ENCODE measurements at places on chromosomes 12 and 14. TPM values are rescaled to one million over a fixed set of nuclear protein-coding genes. Genes with fewer than 3 reads are reported as not detected.

GRCh38 chr12:14367040-14367661 is 1.7 kb downstream of the ATF7IP start:
- H3K27me3 ChIP-seq, result no peaks in the 10 kb centered on the region
- H3K4me1 ChIP-seq, result peaks cover 2% of the 10 kb centered on the region
- H3K36me3 ChIP-seq, result no peaks in the 10 kb centered on the region

GRCh38 chr14:25411781-25412757 is 362.1 kb upstream of the STXBP6 start:
- H3K4me3 ChIP-seq, result no peak overlapping the region
- no peak overlapping the region for H3K27ac ChIP-seq
- no peak for DNase-seq
- no peaks in the 10 kb centered on the region for H3K27me3 ChIP-seq
- H3K36me3 ChIP-seq, result no peaks in the 10 kb centered on the region

GRCh38 chr12:89906178-89906577 is 197.5 kb upstream of the ATP2B1 start:
- H3K27me3 ChIP-seq, result no peaks in the 10 kb centered on the region
- H3K36me3 ChIP-seq, result no peaks in the 10 kb centered on the region
- H3K4me1 ChIP-seq, result no peaks in the 10 kb centered on the region
- H3K27ac ChIP-seq, result no peak overlapping the region
- DNase-seq, result no peak
- no peak overlapping the region for H3K4me3 ChIP-seq

- no peaks in the 10 kb centered on the region for H3K36me3 ChIP-seq
- no peak overlapping the region for H3K4me3 ChIP-seq
- H3K27me3 ChIP-seq, result no peaks in the 10 kb centered on the region
- DNase-seq, result no peak
- H3K4me1 ChIP-seq, result peaks cover 10% of the 10 kb centered on the region
- H3K27ac ChIP-seq, result no peak overlapping the region
Measured at GRCh38 chr12:56626701-56627100, 3.4 kb downstream of the BAZ2A start.

DNA sequence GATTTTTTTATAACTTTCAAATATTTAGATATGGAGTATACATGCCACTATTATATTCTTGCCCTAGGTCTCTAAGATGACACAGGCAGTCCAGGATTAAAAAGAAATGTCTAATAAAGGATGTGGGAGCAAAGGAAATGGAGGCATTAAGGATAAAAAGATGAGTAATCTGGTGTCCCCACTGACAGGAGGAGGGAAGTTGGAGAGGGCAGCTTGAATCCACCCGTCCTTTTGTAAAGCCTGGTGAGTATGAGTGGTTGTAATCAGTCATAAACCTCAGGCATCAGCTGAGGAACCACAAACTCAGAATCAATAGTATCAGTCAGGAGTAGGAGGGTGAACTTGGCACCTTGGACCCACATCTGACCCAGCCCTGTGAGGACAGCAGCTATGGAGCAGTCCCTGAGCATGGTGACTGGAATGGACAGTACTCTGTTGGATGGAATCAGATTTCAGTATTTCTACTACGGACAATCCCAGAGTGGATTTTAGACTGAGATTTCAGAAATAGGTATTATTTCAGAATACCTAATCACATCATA is 100.5 kb downstream of the EXOC5 start:
- H3K36me3 ChIP-seq, result no peaks in the 10 kb centered on the region
- no peaks in the 10 kb centered on the region for H3K27me3 ChIP-seq
- H3K4me1 ChIP-seq, result no peaks in the 10 kb centered on the region
- no peak for DNase-seq
- no peak overlapping the region for H3K4me3 ChIP-seq

- no peak overlapping the region for H3K4me3 ChIP-seq
- DNase-seq, result no peak
Measured at GRCh38 chr12:1801303-1801975, 18.9 kb upstream of the LRTM2 start.

DNA sequence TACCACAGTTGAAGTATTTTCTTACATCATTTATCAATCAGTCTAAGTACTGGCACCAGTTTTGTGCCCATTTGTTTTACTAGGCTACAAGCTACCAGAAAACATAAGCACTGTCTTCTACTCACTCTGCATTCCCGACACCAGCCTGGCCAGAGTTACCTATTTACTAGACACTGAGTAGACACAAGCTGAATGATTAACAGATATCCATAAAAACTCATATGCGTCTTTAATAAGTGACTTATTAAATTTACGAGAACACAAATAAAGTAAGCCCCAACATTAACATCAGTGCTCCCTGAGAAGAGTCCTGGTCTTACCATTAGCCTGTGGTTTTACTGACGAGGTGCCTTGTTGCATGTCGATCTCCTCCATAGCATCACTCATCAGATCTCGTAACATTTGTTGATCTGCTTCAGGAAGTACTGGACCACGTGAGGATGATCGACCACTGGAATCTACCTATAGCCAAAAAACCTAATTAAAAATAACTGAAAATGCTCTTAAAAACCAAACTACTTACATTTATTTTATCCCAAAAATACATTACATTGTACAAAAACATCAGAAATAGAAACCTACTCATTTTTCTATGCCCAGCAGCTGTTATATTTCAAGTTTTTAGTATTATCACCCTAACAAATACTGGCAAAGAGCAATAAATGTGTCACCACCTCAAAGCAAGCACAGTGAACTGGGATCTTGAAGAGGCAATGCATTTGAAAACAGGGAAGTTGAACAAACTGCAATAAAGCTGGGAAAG is 53.3 kb downstream of the BDKRB1 start:
- no peaks in the 10 kb centered on the region for H3K4me1 ChIP-seq
- H3K27ac ChIP-seq, result no peak overlapping the region
- no peaks in the 10 kb centered on the region for H3K27me3 ChIP-seq

DNA sequence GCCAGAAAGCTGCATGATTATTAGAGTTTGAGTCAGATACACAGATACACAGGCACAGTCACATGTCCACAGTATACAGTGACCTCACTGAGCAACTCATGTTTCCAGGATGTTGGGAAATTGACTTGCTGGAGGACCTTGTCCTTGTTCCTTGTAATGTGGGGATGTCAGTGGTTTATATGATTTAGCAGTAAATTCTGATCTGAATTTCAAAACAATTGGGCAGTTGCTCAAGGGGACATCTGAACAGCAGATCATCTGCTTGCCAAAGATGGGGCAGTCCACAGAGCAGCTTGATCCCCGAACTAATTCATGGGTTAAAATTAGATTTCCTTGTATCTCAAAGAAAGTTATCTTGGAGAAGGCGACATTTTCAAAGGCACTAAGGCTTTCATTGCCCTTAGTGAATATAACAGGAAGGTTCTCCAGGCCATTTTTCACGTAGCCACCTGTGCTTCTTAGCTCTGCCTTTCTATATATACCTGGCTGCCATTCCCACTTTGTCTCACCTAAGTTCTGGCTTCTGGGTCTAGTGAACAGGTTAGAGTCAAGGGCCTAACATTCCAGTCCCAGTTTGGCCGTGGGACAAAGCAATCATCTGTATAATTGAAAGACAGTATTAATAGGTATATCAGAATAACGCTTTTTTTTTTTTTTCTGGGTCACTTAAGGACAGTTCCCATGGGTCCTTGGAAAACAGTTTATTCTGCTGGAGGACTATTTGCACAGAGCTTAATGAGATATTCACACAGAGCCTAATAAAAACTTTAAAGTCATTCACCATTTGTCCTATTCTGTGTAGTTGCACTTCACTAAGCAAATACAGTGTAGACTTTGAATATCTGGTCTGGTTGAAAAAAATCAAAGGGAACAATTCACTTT is 64.9 kb upstream of the STRN3 start:
- DNase-seq, result no peak
- H3K4me3 ChIP-seq, result no peak overlapping the region
- no peaks in the 10 kb centered on the region for H3K27me3 ChIP-seq
- H3K36me3 ChIP-seq, result no peaks in the 10 kb centered on the region
- H3K27ac ChIP-seq, result no peak overlapping the region

- no peaks in the 10 kb centered on the region for H3K36me3 ChIP-seq
- no peaks in the 10 kb centered on the region for H3K27me3 ChIP-seq
- peaks cover 4% of the 10 kb centered on the region for H3K4me1 ChIP-seq
- H3K4me3 ChIP-seq, result no peak overlapping the region
Measured at GRCh38 chr12:102740141-102740955, 176.7 kb downstream of the PAH start.

DNA sequence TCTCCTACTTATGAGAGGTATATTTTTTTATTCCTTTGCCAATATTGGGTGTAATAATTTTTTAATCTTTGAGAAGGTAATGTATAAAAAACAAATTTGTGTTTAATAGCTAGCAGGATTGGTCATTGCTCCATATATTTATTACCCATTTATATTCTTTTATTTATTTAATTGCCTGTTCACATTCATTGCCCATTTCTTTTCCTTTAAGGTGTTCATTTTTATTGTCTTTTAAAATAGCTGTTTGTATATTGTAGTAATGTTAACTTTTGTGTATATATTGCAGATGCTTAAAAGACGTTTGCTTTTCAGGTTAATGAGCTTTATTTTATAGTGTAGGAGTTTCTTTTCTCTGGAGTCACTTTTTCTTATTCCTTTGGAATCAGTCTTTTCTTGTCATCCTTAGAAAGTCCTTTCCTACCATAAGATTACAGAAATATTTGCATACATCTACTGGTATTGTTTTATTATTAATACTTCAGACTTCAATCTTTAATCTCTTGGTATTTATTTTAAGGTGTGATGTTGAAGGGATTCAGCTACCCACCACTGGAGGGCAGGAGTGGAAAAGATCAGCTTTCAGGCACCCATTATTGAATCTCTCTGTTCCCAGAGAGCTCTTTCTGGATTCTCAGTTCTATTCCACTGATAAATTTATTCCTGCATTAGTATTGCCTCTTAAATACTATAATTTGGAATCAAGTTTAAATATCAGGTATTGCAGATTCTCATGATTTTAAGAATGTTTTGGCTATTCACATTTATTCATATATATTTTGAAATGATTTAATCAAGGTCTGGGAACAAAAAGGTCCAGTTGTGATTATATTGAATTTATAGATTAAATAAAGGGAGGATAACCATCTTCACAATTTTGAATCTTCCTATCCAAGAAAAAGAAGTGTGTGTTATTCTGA is 17.3 kb downstream of the PPM1A start:
- no peaks in the 10 kb centered on the region for H3K36me3 ChIP-seq
- no peak for DNase-seq
- H3K27ac ChIP-seq, result no peak overlapping the region
- H3K27me3 ChIP-seq, result no peaks in the 10 kb centered on the region
- H3K4me3 ChIP-seq, result no peak overlapping the region

GRCh38 chr14:51603495-51603894 is 48.2 kb upstream of the FRMD6 start:
- DNase-seq, result no peak
- H3K27me3 ChIP-seq, result no peaks in the 10 kb centered on the region
- peaks cover 4% of the 10 kb centered on the region for H3K4me1 ChIP-seq
- no peaks in the 10 kb centered on the region for H3K36me3 ChIP-seq
- H3K4me3 ChIP-seq, result no peak overlapping the region

DNA sequence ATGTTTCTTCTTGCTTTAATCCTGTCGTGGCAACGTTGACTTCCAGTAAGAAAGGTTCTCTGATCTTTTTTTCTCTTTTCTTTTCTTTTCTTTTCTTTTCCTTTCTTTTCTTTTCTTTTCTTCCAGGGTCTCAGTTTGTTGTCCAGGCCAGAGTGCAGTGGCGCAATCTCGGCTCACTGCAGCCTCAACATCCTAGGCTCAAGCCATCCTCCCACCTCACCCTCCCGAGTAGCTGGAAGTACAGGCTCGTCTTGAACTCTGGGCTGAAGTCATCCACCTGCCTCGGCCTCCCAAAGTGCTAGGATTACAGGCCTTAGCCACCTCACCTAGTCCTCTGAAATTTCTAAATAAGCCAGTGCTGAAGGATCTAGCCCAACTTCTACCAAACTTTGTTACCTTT is 1.3 kb upstream of the MAP3K9 start:
- no peak overlapping the region for H3K4me3 ChIP-seq
- H3K27ac ChIP-seq, result no peak overlapping the region
- no peaks in the 10 kb centered on the region for H3K4me1 ChIP-seq
- DNase-seq, result no peak
- H3K36me3 ChIP-seq, result no peaks in the 10 kb centered on the region

DNA sequence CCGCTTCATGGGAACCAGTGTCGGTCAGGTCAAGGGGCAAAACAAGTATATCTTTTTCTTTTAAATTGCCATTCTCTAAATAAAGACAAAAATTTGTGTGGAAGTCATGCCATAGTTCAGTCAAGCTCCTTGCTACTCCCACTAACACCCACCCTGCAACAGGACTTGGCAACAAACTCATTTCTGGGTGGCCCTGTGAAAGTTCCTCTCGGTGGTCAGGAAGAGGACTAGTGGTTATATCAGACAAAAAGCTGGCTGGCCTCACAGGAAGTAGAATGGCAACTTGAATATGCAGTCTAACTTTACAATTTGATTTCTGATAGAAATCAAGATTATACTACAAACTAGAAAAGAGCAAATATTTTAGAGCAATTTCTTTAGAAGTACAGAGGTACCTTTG is 11.2 kb downstream of the DHRS7 start:
- H3K4me1 ChIP-seq, result peaks cover 1% of the 10 kb centered on the region
- no peaks in the 10 kb centered on the region for H3K27me3 ChIP-seq
- H3K27ac ChIP-seq, result no peak overlapping the region
- H3K36me3 ChIP-seq, result no peaks in the 10 kb centered on the region
- H3K4me3 ChIP-seq, result no peak overlapping the region
- no peak for DNase-seq

DNA sequence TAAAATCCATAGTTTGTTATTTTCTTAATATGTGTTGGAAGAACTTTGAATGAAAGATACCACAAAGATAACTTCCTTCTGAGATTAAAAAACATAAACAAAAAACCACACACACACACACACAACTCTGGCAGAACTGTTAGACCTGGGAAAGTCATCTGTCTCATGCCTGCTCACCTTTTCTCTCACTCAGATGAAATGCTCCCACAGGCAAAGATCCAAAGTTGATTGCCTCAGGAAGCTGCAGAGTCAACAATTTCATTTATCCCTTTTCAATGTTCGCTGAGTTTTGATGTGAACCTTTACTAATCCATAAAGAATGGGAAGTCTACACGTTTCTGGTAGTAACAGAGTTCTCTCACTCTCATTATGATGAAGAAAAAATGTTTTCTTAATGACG is 112.0 kb downstream of the DENND5B start:
- no peak for DNase-seq
- no peaks in the 10 kb centered on the region for H3K4me1 ChIP-seq
- no peaks in the 10 kb centered on the region for H3K27me3 ChIP-seq
- no peaks in the 10 kb centered on the region for H3K36me3 ChIP-seq
- no peak overlapping the region for H3K4me3 ChIP-seq

- no peaks in the 10 kb centered on the region for H3K27me3 ChIP-seq
- H3K4me3 ChIP-seq, result no peak overlapping the region
- H3K27ac ChIP-seq, result no peak overlapping the region
- H3K4me1 ChIP-seq, result peaks cover 1% of the 10 kb centered on the region
Measured at GRCh38 chr14:99447739-99448138, 32.9 kb downstream of the SETD3 start.

CCDC88C gene
- polyA plus RNA-seq, result 2.3 TPM

OTOGL gene
- polyA plus RNA-seq, result 0.23 TPM

TAS2R30 gene
- polyA plus RNA-seq, result 0.67 TPM

WIF1 gene
- polyA plus RNA-seq, result 6.7 TPM

DPF3 gene
- 8.9 TPM for polyA plus RNA-seq

DENND5B gene
- polyA plus RNA-seq, result 18.7 TPM

DEPDC4 gene
- 0.92 TPM for polyA plus RNA-seq

SLC38A4 gene
- polyA plus RNA-seq, result 0.18 TPM

ZNF891 gene
- 1.2 TPM for polyA plus RNA-seq
